ENCODE measurements at places on chromosomes 2 and 18.
A peak's percentile ranks its signal among the peaks of the same experiment; 100 is the strongest.

- DNase-seq: no peak
These were observed 14.0 kb upstream of the IL1B start for GRCh38 chr2:112850588-112850987.

DNA sequence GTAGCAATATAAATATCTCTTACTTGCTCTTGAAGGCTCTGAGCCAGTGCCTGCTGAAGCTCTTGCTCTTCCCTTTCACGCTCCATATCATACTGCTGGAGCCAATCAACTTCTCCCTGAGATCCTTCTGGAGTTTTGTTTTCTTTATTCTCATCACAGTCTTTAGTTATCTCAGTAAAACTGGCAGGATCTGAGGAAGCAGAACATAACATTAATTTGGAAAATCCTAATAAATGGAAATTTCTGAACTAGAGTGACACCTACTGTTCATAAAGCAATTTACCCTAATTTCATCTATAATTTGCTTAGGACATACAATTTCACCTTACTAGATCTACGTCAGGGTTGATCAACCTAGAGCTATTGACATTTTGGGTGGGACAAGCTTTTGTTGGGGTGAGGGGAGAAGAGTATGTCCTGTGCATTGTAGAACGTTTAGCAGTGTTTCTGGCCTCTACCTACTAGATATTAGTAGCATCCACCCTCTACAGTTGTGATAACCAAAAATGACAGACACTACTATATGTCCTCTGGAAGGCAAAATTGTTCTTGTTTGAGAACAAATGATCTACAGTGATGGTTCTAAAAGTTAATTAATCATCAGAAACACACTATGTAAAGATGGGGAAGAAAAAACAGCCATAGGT lies 47.2 kb downstream of the VIL1 start:
- no peak for DNase-seq

DNA sequence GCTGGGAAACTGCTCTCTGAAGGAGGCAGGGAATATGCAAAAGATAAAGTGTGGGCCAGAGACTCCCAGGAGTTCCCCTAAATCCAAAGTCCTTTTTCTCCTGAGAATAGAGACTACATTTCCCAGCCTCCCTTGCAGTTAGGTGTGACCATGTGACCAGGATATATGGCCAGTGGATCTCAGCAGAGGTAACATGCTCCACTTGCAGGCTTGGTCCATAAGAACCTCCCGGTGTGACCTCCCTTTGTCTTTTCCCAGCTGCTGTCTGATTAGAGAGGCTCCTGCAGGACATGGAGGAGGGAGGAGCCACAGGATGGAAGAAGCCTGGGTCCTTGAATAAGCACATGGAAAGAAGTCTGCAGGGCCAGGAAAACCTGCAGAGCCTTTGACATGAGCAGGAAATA lies 76.2 kb downstream of the TGFA start:
- DNase-seq: no peak

- peak; percentile 41 for DNase-seq
These were observed 49.0 kb downstream of the SETBP1 start for GRCh38 chr18:44729631-44730101.

GRCh38 chr2:62999905-63000304 lies 50.7 kb upstream of the OTX1 start:
- DNase-seq: peak; percentile 46

GRCh38 chr2:169112841-169113240 lies 43.5 kb downstream of the DHRS9 start:
- DNase-seq: no peak

DNA sequence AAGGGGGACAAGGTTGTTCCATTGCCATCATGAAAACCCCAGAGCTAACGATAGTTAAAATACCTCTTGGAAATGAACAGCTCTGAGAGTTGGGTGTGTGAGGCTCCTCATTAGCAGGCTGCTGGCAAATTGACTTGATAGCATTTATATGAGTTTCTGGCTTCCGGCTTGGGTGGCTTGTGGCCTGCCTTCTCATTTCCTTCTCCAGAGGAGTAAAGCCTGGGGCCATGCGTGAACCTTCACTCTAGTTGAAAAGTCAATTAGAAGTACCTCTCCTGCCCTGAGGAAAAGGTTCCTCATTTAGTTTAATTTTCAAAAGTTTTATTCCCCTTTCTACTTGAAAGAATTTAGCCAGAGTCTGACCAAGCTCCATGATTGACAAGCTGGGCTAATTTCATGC lies 67.1 kb downstream of the MGAT5 start:
- DNase-seq: peak; percentile 15

- DNase-seq: no peak
These were observed 33.1 kb downstream of the SEC11C start for GRCh38 chr18:59172664-59173249.

DNA sequence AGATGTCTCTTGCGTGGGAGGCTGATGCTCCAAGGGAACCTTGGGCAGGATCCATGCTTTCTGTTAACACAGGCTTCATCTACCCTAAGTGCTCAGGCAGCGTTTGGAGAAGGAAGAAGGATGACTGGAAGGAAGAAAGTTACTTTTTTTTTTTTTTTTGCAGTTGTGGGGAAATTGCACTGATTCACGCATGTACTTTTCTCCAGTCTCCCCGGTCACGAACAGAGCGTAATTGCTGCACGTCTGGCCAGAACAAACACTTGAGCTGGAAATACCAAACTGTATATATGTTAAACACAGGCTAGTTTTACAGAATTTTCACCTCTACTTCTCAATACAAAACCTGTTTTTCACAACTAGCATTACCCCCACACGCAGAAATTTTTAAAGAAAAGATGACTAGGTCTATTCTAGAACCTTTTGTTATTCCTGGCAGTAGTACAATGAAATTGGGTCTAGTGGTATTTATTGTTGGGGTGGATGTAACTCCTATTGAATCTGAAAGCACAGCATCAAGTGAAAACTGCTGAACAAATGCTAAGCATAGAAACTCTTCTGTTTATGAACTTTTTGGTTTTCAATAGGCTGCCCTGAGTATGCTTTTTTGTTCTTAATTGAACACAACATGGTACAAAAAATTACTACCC lies 9.3 kb upstream of the SCYGR5 start:
- DNase-seq: peak; percentile 16

- no peak for DNase-seq
These were observed 114.3 kb downstream of the ARHGEF4 start for GRCh38 chr2:130951018-130951417.
